GM23248 (cell line): ENCODE measurements at places on chromosomes 13 and 19. TPM values are rescaled to one million over a fixed set of nuclear protein-coding genes. Genes with fewer than 3 reads are reported as not detected.

CATSPERD gene
- polyA plus RNA-seq: not detected in 2 replicates

KLK1 gene
- polyA plus RNA-seq: not detected in 2 replicates

ZNF441 gene
- 3.5 and 3.6 TPM in 2 replicates for polyA plus RNA-seq

TLE6 gene
- 0.21 and 0.68 TPM in 2 replicates for polyA plus RNA-seq

NLRP5 gene
- not detected in 2 replicates for polyA plus RNA-seq

ERCC1 gene
- polyA plus RNA-seq: 89.0 and 90.9 TPM in 2 replicates

- no peaks in the 10 kb centered on the region for H3K27me3 ChIP-seq
- peak overlapping the region; percentile 24; the same call in 1 of the 2 replicates for H3K4me3 ChIP-seq
- H3K36me3 ChIP-seq: no peaks in the 10 kb centered on the region
- H3K4me1 ChIP-seq: peaks cover 36% of the 10 kb centered on the region
- peak overlapping the region; percentile 87 for H3K27ac ChIP-seq
These were observed 41.0 kb downstream of the MLLT1 start for GRCh38 chr19:6238643-6239281.

DNA sequence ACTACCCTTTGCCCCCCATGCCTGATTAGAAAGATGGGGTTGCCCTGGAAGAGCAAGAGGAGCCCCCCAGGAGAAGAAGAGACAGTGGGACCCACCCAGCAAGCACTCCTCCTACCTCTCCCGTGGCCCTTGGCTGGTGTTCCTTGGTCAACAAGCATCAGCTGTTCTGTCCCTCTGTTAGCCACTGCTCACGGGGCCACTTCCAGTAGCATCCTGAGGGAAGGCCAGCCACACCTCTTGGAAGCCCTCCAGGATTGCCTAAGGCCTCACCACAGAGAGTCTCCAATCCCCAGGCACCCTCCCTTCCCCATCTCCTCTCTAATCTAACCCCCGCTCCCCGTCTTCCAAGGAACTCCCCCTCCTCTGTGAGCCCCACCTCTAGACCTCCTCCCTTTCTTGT is 15.1 kb upstream of the DPP9 start:
- 0 out of 2 replicates have a peak, but pooled peaks cover 3% of the 10 kb centered on the region for H3K4me1 ChIP-seq
- no peaks in the 10 kb centered on the region for H3K27me3 ChIP-seq
- H3K4me3 ChIP-seq: no peak overlapping the region
- H3K27ac ChIP-seq: no peak overlapping the region

- no peaks in the 10 kb centered on the region for H3K36me3 ChIP-seq
- no peaks in the 10 kb centered on the region for H3K4me1 ChIP-seq
- no peak overlapping the region for H3K4me3 ChIP-seq
These were observed 74.9 kb upstream of the MTIF3 start for GRCh38 chr13:27524981-27525975.

DNA sequence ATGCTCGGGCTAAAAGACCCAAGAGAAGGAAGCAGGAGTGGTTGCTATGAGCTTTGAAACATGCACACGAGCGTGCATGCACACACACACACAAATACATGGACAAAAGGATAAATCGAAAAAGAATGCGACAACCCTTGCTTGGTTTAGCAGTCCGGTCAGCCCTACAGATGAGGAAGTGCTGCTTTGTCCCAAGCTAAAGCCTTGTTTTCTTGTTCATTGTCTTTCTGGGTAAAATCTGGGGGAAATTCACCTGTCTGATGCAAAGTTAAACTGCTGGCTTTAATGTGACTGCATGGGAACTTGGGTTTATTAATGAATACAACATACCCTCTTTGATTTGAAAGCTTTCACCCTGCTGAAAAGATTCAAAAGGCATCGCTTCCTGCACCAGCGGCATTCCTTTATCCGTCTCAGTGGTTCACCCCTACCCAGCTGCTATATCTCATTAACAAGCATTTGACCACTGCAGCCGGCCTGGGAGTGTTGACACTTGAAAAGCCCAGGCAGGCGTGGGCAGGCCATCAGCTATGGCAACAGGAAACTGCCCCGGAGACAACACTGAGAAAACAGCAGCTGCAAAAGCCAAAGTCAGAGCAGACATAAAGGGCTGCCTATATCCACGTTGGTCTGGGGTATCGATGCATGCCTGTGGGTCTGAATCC is 301.7 kb downstream of the NDFIP2 start:
- H3K27ac ChIP-seq: no peak overlapping the region
- DNase-seq: no peak
- no peak overlapping the region for H3K4me3 ChIP-seq
- peaks cover 32% of the 10 kb centered on the region for H3K4me1 ChIP-seq

DNA sequence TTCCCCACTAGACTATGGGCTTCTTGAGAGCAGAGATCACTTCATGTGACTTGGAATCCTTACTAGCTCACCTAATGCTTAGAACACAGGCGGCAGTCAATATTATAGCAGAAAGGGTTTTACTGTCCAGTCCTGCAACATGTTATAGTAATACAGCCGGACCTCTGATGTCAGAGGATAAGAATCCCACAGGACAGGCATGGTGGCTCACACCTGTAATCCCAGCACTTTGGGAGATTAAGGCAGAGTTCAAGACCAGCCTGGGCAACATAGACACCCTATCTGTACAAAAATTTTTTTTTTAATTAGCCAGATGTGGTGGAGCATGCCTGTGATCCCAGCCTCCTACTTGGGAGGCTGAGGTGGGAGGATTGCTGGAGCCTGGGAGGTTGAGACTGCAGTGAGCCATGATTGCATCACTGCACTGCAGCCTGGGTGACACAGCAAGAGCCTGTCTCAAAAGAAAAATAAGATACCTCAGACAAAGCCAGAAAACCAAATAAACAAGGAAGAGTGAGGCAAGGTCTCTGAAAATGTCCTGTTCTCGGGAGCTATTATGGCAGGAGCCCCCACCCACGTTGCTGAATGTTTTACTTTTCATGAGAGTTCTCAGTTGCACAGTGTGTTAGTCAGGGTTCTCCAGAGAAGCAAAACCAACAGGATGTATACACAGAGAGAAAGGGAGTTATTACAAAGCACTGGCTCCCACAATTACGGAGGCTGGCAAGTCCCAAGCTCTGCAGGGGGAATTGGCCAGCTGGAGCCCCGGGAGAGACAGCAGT is 100.8 kb downstream of the UBL3 start:
- H3K27me3 ChIP-seq: no peaks in the 10 kb centered on the region
- DNase-seq: peak; percentile 40
- peaks cover 10% of the 10 kb centered on the region for H3K4me1 ChIP-seq

GRCh38 chr13:54226876-54227275 is 1198.3 kb downstream of the OLFM4 start:
- no peaks in the 10 kb centered on the region for H3K4me1 ChIP-seq
- no peaks in the 10 kb centered on the region for H3K36me3 ChIP-seq
- DNase-seq: no peak
- H3K27me3 ChIP-seq: no peaks in the 10 kb centered on the region
- no peak overlapping the region for H3K4me3 ChIP-seq

- H3K27me3 ChIP-seq: peaks cover 18% of the 10 kb centered on the region; the same call in 1 of the 2 replicates
- no peak overlapping the region for H3K4me3 ChIP-seq
- H3K36me3 ChIP-seq: no peaks in the 10 kb centered on the region
- no peaks in the 10 kb centered on the region for H3K4me1 ChIP-seq
- H3K27ac ChIP-seq: no peak overlapping the region
These were observed 11.3 kb downstream of the ZFR2 start for GRCh38 chr19:3857449-3858003.

- H3K4me1 ChIP-seq: peaks cover 13% of the 10 kb centered on the region
- peak; percentile 36 for DNase-seq
- no peaks in the 10 kb centered on the region for H3K36me3 ChIP-seq
These were observed 30.9 kb downstream of the RASA3 start for GRCh38 chr13:114101358-114102130.

GRCh38 chr13:67792151-67792676 is 562.1 kb upstream of the PCDH9 start:
- no peak overlapping the region for H3K27ac ChIP-seq
- H3K27me3 ChIP-seq: no peaks in the 10 kb centered on the region
- no peaks in the 10 kb centered on the region for H3K36me3 ChIP-seq
- no peaks in the 10 kb centered on the region for H3K4me1 ChIP-seq
- DNase-seq: no peak

DNA sequence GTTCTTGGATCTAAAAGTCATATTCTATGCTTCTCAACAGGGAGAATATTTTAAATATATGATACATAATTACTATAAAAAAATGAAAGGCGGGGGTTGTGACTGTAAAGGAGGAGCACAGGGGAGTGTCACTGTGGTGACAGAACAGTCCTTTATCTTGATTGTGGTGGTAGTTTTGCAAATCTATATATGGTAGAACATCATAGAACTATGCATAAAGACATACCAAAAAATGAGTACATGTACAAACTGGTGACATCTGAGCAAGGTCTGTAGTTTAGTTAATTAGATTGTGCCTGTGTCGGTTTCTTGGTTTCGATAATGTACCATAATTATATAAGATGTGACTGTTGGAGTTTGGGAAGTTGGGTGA is 38.7 kb upstream of the GARRE1 start:
- peaks cover 46% of the 10 kb centered on the region for H3K36me3 ChIP-seq
- no peak overlapping the region for H3K27ac ChIP-seq
- no peak overlapping the region for H3K4me3 ChIP-seq
- no peaks in the 10 kb centered on the region for H3K27me3 ChIP-seq

- no peak overlapping the region for H3K27ac ChIP-seq
- H3K27me3 ChIP-seq: no peaks in the 10 kb centered on the region
- no peak for DNase-seq
- no peak overlapping the region for H3K4me3 ChIP-seq
These were observed 374.7 kb downstream of the KLF5 start for GRCh38 chr13:73433458-73433857.

DNA sequence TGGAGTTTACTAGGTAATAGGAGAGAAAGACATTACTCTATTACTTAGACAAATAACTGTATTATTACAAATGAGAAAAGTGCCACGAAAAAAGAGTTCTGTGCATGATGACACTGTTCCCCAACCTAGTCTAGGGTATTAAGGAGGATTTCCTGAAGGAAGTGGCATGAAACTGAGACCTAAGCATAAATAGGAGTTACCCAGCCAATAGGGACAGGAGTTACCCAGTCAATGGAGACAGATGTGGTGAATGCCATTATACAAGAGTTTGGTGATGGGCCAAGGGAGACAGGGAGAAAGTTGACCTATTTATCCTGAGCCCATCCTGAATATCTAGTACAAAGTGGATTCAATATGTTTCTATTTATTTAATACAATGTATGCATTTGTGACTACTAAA is 65.4 kb downstream of the KL start:
- H3K36me3 ChIP-seq: no peaks in the 10 kb centered on the region
- no peak overlapping the region for H3K27ac ChIP-seq
- DNase-seq: no peak
- peaks cover 7% of the 10 kb centered on the region; the same call in 1 of the 2 replicates for H3K4me1 ChIP-seq
- H3K4me3 ChIP-seq: no peak overlapping the region
- H3K27me3 ChIP-seq: no peaks in the 10 kb centered on the region

DNA sequence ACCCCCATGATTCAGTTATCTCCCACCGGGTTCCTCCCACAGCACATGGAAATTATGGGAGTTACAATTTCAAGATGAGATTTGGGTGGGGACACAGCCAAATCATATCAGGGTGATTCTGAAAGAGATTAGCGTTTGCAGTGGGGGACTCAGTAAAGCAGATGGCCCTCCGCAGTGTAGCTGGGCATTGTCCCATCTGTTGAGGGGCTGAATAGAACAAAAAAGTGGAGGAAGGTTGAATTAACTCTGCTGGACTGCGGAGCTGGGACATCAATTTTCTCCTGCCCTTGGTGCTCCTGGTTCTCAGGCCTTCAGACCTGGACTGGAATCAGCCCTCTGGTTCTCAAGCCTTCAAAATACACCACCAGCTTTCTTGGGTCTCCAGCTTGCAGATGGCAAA is 55.2 kb upstream of the CACNA1A start:
- H3K4me1 ChIP-seq: no peaks in the 10 kb centered on the region
- DNase-seq: no peak
- no peaks in the 10 kb centered on the region for H3K27me3 ChIP-seq
- no peak overlapping the region for H3K4me3 ChIP-seq

DNA sequence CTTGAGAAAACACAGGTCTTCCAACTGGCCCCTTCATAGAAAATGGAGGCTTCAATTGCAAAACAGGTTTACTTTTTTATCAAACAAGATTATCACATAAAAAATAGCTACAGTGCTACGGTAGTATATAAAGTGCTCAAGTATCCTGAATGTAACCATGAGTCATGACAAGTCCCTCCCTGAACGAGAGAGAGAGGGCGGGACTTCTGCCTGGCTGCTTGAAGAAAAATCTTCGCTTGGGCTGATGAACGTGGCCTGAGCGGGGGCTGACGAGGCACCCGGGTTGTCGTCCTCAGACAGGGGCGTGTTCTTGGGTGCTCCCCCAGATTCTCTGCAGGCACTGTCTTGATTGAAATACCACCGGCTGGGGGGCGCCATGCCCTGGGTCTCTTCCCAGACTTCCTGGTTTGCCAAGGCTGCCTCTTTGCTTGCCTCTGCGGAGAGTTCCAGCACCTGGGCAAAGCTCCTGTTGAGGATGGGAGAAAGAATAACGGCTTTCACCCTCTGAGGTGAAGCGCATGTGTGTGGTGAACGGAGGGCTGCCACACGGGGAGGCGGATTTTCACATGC is 23.2 kb upstream of the CPAMD8 start:
- H3K4me1 ChIP-seq: no peaks in the 10 kb centered on the region
- no peaks in the 10 kb centered on the region for H3K36me3 ChIP-seq
- DNase-seq: peak; percentile 79
- no peak overlapping the region for H3K4me3 ChIP-seq
- H3K27me3 ChIP-seq: no peaks in the 10 kb centered on the region

GRCh38 chr13:26011208-26011573 is 40.6 kb downstream of the SHISA2 start:
- H3K27me3 ChIP-seq: peaks cover 3% of the 10 kb centered on the region; the same call in 1 of the 2 replicates
- no peak overlapping the region for H3K4me3 ChIP-seq
- no peaks in the 10 kb centered on the region for H3K4me1 ChIP-seq
- no peaks in the 10 kb centered on the region for H3K36me3 ChIP-seq
- no peak for DNase-seq

DNA sequence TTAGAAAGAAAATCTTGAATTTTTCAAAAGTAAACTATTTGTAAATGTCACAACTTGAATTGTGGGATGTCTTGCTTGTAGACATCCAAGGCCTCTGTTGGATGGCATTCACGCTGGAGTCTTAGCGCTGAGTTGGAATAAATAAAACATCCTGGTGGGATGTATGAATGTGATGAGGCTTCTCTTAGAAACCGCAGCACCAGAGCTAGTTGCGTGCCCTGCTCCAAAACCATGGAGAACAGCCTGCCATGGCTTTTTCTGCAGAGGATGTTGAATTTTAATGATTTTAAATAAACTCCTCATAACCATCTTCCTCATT is 70.4 kb downstream of the DPY19L3 start:
- no peak overlapping the region for H3K4me3 ChIP-seq
- no peak overlapping the region for H3K27ac ChIP-seq
- H3K36me3 ChIP-seq: no peaks in the 10 kb centered on the region

- H3K36me3 ChIP-seq: no peaks in the 10 kb centered on the region
- DNase-seq: no peak
- H3K4me1 ChIP-seq: no peaks in the 10 kb centered on the region
- no peak overlapping the region for H3K4me3 ChIP-seq
These were observed 1775.7 kb downstream of the PCDH9 start for GRCh38 chr13:65454403-65454802.
